HFFc6 (cell line): ENCODE measurements at places on chromosomes 3 and 15.

DNA sequence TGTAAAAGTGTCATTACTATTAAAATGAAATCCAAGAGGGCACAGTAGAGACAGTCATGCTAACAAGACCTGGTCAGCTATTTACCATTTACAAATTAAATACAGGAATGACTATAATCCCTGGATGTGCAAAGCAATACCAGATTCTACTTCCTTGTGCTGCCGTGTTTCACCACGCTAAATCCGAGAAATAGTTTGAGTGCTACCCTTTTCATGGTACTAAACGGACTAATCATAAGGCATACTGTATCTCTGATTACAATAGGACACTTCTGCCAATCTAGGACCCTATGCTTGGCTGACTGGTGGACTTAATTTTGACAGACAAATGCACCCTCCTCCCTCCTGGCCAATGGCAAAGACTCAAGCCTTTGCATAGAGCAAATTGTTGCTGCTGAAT lies 63.0 kb upstream of the NR2F2 start:
- DNase-seq, result no peak

- peak; percentile 43 for DNase-seq
Observed at GRCh38 chr3:71185733-71186455, 397.6 kb downstream of the FOXP1 start.

DNA sequence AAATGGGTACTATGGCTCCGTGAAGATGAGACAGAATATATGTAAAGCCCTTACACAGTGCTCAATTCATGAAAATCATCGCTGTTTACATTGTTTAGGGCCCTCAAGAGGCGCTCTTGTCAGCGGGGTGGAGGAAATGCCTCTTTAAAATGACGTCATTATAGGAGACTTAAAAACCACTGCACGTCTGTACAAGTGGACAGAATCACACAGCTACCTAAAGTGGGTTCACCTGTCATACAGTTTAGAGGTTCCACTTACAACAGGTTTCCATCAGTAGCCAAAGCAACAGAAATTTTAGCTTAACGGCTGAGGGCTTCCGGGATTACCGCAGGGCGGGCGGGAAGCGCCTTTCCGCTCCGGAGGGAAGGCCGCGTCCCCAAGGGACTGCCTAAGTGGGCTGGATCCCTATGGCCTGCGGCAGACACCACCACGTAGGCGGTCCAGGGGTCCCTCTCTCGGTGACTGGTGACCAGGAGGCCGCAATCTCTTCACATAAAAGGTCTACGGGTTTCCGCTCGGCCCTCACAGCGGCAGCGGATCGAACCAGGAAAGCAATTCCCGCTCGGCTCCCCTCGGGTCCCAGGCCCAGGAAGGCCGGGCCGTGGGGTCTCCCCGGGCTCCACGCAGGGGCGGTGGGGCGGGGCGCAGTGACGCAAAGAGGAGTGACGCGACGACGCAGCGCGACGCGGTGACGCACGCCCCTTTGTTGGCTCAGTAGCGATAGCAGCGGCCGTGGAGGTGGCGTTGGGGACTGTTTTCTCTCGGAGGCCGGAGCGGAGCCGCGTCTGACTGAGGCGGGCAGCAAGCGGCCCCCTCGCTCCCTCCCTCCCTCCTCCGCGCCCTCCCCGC lies at the start of gene ARIH1:
ARIH1 (plus strand) TSS at position 717 of the 852 bp plus-strand sequence. CDS start 310 bp downstream, outside the sequence.
- DNase-seq, result peak; percentile 93

- no peak for DNase-seq
Observed at GRCh38 chr15:46660096-46660842, 1025.4 kb downstream of the SQOR start.

DNA sequence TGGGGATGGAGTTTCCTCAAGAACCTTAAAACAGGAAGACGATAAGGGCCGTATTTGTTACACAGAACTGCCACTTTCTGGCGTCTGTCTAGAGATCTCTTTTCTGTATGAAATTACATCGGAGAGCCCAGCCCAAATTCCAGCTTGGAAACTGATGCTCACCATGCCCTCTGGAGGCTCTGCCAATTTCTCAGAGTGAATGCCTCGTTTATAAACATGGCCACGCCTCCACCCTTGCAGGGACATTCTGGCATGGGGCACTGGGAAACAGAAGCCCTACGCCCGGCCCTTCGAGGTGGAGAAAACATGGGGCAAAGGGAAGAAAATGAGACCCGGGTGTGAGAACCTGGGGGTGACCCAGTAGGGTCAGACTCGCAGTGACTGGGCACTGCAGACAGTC lies 53.4 kb upstream of the SEC13 start:
- no peak for DNase-seq

GRCh38 chr3:13535526-13535875 lies 13.4 kb upstream of the FBLN2 start:
- DNase-seq, result no peak

GRCh38 chr15:33443708-33444107 lies 132.9 kb downstream of the RYR3 start:
- DNase-seq, result no peak

DNA sequence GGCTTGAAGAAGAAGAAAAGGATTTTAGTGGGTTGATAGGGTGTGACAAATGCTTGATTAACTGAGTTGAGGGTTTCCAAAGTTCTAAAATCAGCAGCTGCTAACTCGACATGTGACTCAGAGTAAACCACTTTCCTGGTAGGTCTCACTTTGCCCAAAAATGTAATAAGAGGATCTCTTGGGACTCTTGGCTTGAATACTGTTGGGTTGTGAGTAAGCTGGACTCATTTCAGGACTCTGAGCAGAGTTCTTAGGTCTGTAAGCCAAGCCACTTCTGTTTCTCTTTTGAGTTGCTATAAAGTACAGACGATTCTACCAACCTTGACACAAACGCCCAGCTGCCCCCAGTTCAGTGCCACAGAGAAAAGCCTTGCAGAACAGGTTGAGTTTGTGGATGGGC lies 241.1 kb downstream of the ZNF621 start:
- DNase-seq, result no peak

DNA sequence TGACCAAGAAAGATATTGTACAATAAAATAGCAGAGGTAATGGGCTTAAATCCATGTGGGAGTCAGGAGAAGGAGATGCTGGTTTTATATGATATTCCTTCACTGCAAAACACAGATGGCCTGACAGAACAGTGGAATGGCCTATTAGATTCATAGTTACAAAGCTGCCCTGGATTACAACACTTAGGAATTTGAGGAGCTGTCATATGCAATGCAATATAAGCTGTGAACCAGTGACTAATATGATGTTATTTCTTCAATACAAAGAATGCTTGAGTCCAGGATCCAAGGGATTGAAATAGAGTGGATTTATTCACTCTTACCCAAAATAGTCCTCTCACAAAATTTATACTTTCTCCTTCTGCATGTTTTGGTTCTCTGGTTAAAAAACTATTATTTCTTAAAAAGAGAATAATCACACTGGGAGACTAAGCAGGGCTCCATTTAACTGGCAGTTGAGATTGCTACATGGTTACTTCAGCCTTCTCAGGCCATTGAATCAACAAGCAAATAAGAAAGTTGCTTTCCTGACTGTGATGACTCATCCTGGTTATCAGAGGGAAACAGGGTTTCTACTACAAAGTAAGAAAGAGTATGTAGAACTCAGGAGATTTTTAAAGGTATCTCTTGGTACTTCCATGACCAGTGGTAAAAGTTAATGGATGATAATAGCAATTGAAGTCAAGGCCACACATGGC lies 79.8 kb upstream of the ZPLD1 start:
- DNase-seq, result no peak

- DNase-seq, result no peak
Observed at GRCh38 chr3:135050536-135050935, 255.5 kb downstream of the EPHB1 start.

GRCh38 chr3:81953111-81953510 lies 191.7 kb upstream of the GBE1 start:
- DNase-seq, result no peak

DNA sequence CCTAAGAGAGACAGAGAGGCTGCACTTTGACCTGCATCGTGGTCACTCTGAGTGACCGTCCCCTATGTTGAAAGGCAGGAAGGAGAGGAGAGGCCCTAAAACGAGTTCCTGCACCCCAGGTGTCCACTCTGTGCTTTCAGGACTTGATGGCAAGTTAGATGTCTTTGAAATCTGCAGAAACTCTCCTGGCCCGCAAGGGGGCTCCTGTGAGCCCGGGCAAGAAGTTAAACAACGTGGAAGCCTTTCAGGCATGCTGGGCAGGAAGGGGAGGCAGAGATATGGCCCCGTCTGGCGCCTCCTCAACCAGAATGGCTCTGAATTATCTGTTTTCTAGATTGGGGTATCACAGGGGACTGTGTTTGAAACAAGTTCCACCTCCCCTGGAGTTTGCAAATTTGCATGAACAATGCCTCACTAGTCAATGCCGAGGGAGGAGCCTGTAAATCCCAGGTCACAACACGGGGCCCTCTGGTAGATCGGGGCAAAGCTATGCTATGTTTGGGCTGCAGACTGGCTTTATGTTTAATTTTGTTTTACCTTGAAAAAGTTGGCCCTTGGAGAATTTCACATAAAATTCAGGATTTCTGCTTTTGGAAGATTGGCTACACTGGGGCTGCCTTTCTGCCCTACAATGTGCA lies 9.8 kb downstream of the CTXND1 start:
- peak; percentile 12 for DNase-seq

DNA sequence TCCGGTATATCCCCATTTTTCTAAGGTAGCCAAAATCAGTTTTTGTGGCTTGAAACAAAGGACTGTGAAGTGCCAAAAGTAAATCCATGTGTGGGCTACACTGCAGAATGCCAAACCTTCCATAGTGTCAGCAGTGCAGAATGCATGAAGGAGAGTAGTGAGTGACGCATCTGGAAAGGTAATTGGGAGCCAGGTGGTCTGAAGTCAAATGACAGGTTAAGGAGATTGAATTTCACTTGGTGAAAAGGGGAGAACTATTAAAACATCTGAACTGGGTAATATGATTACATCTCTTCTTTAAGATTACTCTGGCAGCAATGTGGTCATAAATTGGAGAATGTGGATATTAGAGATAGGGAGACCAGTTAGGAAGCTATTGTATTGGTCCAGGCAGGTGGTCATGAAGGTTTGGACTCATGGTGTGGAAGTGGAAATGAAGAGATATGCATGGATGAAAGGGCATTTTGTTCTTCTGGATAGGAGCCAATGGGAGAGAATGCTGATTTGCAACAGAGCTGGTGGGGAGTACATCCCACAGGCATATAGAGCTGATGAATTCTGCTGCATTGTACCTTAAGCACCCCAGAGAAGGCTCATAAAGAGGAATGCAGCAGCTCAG lies 118.2 kb downstream of the ECT2 start:
- no peak for DNase-seq

- no peak for DNase-seq
Observed at GRCh38 chr15:50758712-50759205, 6.7 kb downstream of the SPPL2A start.

DNA sequence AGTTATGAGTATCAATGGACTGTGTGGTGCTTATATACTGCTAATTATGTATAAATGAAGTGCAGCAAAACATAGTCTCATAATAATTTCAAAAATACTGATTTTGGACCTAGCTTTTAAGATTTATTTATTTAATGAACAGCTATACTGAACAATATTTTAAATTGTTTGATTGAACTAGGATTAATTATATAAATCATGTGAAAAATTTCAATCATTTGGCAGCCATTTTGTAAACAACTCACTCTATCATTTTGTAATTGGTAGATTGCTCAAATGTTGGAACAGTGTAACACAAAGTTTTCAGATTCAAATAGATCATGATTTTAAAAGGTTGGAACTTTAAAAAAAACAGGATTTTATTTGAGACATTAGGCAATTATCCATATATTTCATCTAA lies 47.0 kb downstream of the EPHA3 start:
- DNase-seq, result no peak
